Foreskin melanocyte (primary cell): ENCODE measurements at places on chromosomes 3 and 15.

- no peak for DNase-seq
These were observed 88.6 kb downstream of the LRIG1 start for GRCh38 chr3:66411961-66412887.

- DNase-seq = no peak
These were observed 302.7 kb downstream of the AGBL1 start for GRCh38 chr15:86382341-86382740.

GRCh38 chr15:51185213-51186159 is 90.8 kb upstream of the TNFAIP8L3 start:
- DNase-seq = no peak

DNA sequence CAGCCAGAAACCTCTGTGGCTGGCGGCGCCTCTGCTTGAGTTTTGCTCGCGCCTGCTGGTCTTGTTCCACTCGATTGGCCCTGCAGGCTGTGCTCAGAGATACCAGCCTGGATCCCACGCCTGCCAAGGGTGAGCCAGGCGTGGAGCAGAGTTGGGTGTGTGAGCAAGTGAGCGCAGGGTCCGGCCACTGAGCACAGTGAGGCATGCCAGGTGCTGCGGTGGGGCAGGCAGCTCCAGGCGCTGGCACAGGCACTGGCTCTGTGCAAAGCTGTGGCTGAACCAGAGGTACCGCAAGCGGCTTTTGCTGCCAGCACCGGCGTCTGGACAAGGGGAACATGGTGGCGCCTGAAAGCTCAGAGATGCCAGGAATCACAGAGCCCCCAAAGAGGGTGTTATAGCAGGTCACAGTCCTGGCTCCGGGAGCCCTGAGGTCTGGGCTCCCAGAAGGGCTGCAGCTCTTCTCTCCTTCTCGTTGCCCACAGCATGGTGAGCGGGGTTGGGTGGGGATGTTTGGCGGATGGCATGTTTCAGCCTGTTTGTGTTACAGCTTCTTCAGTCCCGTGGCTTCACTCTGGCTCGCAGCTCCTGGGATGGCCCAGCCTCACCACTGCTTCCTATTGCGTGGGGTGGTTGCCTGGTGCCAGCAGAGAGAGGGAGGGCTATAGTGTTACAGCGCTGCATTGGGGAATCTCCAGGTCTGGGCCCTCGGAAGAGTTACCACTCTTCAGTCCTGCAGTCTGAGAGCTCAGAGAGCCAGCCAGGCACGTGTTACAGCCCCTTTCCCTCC is 73.9 kb downstream of the NR1D2 start:
- no peak for DNase-seq

GRCh38 chr3:12303993-12304392 is 15.1 kb downstream of the PPARG start:
- no peak for DNase-seq

DNA sequence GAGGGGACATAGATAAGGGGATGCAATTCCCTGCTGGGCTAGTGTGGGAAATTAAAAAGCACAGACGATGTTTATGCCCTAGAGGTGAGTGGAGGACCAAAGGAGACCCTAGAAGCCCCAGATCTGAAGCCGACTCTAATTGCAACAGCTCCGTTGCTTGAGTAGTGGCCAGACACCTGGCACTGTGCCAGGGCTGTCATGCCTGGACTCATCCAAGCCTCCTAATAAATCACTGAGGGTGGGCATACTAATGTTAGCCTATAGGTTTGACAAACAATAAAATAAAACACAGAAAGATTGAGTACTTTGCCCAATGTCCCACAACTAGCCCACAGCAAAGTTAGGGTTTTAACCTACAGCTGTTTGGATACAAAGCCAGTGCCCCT is 25.4 kb upstream of the MRPS22 start:
- DNase-seq = no peak

GRCh38 chr3:149619136-149619535 is 38.7 kb downstream of the WWTR1 start:
- DNase-seq = no peak

DNA sequence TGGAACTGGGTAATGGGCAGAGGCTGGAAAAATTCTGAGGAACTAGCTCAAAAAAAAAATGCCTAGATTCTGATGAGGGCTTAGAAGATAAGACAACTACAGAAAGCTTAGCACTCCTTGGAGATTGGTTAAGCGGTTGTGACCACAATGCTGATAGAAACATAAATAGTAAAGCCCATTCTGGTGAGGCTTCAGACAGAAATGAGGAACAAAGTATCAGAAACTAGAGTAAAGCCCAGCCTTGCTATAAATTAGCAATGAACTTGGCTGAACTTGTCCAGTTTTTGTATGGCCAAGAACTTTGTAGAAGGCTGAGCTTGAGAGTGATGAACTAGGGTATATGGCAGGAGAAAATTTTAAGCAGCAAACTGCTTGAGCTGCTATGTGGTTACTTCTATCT is 25.4 kb downstream of the GOLGB1 start:
- no peak for DNase-seq

- no peak for DNase-seq
These were observed 25.1 kb downstream of the KBTBD12 start for GRCh38 chr3:127940116-127940515.

DNA sequence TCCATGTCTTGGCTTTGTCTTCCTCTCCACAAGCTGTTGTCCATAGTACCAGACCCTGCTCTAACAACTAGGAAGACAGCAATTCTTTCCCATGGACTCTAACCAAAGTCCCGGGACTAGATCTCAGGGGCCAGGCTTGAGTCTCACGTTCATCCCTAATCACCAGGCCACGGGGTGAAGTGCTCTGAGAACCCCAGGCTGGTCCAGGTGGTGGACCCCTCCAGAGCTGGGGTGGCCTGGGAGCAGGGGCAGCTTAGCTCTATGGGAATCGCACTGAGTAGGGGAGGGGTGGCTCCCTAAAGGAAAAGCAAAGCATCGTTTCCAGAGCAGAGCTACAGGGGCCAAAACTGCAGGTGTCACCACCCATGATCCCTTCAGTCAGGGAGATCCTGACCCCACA is 150.9 kb downstream of the TPRA1 start:
- no peak for DNase-seq

GRCh38 chr3:35680866-35681650 is 41.7 kb downstream of the ARPP21 start:
- no peak for DNase-seq
